Peyer's patch (tissue), 4 donors: ENCODE measurements at places on chromosomes 4 and X.

DNA sequence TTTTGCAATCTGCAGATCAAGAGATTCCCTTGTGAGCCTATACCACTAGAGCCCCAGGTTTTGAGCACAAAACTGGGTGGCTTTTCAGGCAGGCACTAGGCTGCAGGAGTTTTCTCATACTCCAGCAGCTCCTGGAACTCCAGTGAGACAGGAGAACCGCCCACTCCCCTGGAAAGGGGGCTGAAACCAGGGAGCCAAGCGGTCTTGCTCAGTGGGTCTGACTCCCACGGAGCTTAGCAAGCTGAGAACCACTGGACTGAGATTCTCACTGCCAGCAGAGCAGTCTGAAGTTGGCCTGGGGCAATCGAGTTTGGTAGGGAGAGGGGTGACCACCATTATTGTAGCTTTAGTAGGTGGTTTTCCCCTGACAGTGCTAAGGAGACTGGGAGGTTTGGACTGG lies 313.8 kb upstream of the TEX13C start:
- no peak for DNase-seq
- no peaks in the 10 kb centered on the region for H3K27me3 ChIP-seq
- no peaks in the 10 kb centered on the region for H3K4me1 ChIP-seq
- no peak overlapping the region for H3K27ac ChIP-seq

DNA sequence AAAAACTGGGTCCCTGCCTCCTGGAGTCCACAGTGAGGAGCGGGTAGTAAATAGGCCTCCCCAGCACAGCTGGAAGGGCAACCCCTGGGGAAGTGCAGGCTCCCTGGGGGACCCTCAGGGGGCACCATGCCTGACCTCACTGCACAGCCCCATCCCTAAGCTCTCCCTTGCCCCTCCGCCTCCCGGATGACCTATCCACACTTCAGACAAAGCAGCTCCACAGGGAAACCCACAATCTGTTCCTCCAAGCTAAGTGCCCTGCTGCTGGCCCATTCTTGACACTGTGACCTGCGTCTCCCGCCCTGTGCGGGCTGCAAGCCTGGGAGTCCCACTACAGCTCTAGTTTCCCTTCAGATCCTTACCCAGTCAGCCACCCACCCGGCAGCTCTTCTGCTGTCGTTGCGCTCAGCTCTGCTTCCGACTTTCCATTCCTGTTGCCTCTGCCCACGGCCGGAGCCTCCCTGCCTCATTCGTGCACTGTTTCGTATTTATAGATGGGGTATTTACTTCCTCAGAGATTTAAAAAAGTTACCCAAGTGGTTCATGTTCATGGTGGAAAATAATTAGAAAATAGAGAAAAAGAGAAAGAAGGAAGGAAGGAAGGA lies 47.0 kb upstream of the STOX2 start:
- no peaks in the 10 kb centered on the region for H3K27me3 ChIP-seq
- H3K36me3 ChIP-seq, result no peaks in the 10 kb centered on the region
- no peak for DNase-seq
- H3K27ac ChIP-seq, result no peak overlapping the region
- no peak overlapping the region for H3K4me3 ChIP-seq

DNA sequence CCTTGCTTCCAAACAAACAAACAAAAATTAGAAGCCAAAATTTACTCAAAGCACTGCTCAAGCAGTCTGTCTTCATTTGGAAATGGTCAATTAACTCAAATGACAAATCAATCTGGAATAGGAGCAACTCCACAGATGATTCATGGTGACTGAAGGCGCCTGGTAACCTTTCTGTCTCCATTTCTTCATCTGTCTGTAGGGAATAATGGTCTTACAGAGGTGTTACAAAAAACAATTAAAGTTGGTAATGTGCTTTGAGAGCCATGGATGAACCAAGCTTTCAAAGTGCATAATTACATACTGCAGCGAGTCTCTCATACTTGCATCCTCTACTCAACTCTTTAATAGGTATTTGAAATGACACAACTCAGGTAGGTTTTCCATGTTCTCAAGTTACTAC lies 38.3 kb upstream of the STAG2 start:
- no peaks in the 10 kb centered on the region for H3K27me3 ChIP-seq
- no peak for DNase-seq
- H3K27ac ChIP-seq, result no peak overlapping the region
- H3K4me3 ChIP-seq, result no peak overlapping the region

DNA sequence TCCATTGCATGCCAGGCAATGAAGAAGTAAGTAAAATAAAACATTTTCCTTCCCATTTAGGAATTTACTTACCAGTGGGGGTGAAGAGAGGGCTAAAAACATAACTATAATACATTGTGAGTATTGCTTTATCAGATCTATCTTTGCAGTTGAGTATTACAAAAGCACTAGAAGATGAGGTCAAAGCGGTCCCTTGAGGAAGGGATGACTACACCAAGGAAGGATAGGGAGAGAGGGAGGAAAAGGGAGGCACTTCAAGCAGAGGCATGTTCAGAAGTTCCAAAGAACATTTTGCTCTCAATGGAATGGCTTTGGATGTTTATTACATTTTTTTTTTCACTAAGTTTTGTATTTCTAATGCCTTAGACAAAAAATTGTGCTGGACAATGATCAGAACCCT lies 127.8 kb downstream of the TET2 start:
- H3K4me3 ChIP-seq, result no peak overlapping the region
- no peaks in the 10 kb centered on the region for H3K36me3 ChIP-seq
- H3K27ac ChIP-seq, result no peak overlapping the region
- no peaks in the 10 kb centered on the region for H3K4me1 ChIP-seq

DNA sequence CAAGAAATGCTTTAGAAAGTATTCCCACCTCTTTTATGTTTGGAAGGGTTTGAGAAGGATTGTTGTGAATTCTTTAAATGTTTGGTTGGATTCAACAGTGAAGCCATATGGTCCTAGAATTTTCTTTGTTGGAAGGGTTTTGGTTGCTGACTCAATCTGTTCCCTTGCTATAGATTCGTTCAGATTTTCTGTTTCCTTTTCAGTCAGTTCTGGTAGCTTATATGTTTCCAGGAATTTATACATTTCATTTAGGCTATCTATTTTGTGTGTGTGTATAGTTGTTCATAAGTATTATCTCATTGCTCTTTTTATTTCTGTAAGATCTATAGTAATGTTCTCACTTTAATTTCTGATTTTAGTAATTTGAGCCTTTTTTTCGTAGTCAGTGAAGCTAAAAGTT lies 114.4 kb downstream of the MSN start:
- no peaks in the 10 kb centered on the region for H3K36me3 ChIP-seq
- no peaks in the 10 kb centered on the region for H3K27me3 ChIP-seq

GRCh38 chr4:306551-306961 lies 1.3 kb upstream of the ZNF732 start:
- H3K36me3 ChIP-seq, result no peaks in the 10 kb centered on the region
- no peak overlapping the region for H3K4me3 ChIP-seq
- no peak overlapping the region for H3K27ac ChIP-seq

- H3K27me3 ChIP-seq, result no peaks in the 10 kb centered on the region
- H3K4me3 ChIP-seq, result no peak overlapping the region
- peaks cover 43% of the 10 kb centered on the region for H3K36me3 ChIP-seq
- no peak for DNase-seq
Measured at GRCh38 chr4:81459228-81459627, 12.5 kb downstream of the RASGEF1B start.

GRCh38 chr4:7887436-7887835 lies 52.2 kb downstream of the AFAP1 start:
- no peak overlapping the region for H3K4me3 ChIP-seq
- no peak overlapping the region for H3K27ac ChIP-seq
- no peaks in the 10 kb centered on the region for H3K36me3 ChIP-seq
- no peak for DNase-seq
- no peaks in the 10 kb centered on the region for H3K27me3 ChIP-seq
- H3K4me1 ChIP-seq, result no peaks in the 10 kb centered on the region

DNA sequence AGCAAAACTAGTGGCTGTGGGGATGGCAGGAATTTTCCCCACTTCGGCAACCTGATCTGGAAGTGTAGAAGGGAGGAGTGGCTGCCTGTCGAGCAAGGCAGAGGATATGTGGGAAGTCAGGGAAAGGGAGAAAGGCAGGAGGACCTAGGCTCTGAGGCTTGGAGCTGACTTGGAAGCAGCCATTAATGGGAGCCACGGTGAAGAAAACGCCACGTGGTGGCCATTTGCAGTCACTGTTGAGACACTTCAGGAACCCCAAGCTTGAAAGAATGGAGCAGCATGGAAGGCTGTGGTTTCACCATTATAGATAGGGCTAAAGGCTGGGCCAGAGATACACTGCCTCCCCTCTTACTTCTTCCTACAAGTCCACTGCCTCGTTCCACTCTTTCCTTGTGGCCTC lies 41.8 kb upstream of the MAML3 start:
- no peak overlapping the region for H3K4me3 ChIP-seq
- no peak for DNase-seq
- H3K36me3 ChIP-seq, result no peaks in the 10 kb centered on the region
- H3K4me1 ChIP-seq, result no peaks in the 10 kb centered on the region
- no peak overlapping the region for H3K27ac ChIP-seq
- no peaks in the 10 kb centered on the region for H3K27me3 ChIP-seq

DNA sequence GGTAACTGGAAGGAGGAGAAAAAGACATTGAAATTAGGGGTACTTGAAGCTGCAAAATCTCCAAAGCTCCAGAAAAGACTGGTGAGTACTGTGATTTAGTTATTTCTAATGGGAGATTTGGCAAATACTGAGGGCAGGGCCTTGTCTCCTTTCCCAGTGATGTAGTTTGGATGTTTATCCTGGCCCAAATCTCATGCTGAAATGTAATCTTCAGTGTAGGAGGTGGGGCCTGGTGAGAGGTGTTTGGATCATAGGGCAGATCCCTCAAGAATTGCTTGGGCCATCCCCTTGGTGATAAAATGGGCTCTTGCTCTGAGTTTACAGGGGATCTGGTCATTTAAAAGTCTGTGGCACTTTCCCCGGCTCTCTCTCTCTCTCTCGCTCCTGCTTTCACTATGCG lies 33.1 kb upstream of the GK start:
- H3K4me3 ChIP-seq, result no peak overlapping the region
- H3K27ac ChIP-seq, result no peak overlapping the region
- no peak for DNase-seq
- no peaks in the 10 kb centered on the region for H3K27me3 ChIP-seq
- H3K4me1 ChIP-seq, result no peaks in the 10 kb centered on the region
- no peaks in the 10 kb centered on the region for H3K36me3 ChIP-seq

DNA sequence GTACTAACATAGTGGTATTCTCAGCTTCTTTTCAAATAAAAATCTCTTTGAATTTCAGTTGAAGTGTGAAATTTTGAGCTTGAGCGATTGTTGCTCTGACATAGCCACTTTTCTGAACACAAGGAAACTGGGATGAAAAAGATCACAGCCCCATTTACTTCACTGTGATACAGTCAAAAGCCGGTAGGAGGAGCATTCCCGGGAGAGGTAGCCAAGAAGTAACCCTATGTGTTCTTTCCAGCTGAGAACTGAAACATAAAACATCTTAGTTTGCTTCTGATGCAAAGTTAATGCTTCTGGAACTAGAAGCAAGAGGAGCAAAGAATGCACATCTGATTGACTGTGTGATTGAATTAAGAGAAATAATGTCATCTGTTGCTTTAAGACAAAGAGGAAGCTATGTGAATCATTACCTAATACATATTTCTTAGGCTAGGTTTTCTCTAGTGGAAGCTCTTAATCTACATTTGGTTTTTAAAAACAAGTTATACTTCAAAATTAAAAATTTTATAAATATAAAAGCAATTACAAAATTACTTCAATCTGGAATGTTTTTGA lies 88.3 kb upstream of the UNC5C start:
- no peaks in the 10 kb centered on the region for H3K27me3 ChIP-seq
- no peaks in the 10 kb centered on the region for H3K36me3 ChIP-seq
- DNase-seq, result no peak
- H3K4me1 ChIP-seq, result no peaks in the 10 kb centered on the region
- no peak overlapping the region for H3K4me3 ChIP-seq

DNA sequence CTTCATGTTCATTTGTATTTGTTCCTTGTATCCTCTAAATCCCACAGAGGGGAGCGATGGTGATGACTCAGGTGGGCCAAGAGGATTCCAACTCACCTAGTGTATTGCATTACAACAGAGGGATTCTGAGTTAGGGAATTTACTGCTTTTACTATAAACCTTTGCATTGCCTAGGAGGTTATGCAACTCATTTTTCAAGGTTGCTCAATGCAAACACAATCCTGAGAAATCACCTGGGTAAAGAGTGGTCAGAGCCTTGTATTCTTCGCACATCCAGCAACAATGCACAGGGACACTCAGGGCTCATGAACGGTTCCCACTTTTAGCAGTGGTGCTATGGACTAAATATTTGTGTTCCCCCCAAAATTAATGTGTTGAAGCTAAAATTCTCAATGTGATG lies 28.6 kb upstream of the LSM6 start:
- no peaks in the 10 kb centered on the region for H3K27me3 ChIP-seq
- no peaks in the 10 kb centered on the region for H3K4me1 ChIP-seq
- H3K4me3 ChIP-seq, result no peak overlapping the region
- no peak for DNase-seq

DNA sequence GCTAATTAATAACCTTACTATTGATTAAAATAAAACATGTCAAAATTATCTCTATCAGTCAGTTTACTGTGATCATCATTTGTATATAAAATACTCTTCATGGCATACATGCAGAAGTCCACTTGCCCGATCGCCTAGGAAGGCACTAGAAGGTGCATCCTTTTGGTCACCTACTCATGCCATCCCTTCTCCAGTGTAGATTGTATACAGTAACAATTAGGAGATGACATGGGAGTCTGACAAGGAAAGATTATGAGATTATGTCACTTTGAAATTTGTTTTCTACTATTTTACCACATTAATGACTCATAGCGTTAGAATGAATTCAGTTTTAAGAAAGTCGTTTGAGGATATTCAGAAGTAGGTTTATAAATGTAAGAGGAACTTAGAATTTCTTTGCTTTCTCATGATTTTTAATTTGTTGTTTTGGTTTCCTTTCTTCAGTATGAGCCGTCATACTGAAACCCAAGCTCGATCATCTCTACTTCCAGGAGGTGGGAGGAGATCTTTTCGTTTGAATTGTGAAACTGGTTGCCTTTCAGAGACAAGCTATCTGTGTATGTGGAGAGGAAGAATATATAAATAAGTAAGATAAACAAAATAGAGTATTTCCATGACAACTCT lies 51.1 kb upstream of the UNC5C start:
- no peaks in the 10 kb centered on the region for H3K4me1 ChIP-seq
- H3K27ac ChIP-seq, result no peak overlapping the region
- H3K27me3 ChIP-seq, result no peaks in the 10 kb centered on the region
- no peak overlapping the region for H3K4me3 ChIP-seq
- DNase-seq, result no peak
- H3K36me3 ChIP-seq, result no peaks in the 10 kb centered on the region

DNA sequence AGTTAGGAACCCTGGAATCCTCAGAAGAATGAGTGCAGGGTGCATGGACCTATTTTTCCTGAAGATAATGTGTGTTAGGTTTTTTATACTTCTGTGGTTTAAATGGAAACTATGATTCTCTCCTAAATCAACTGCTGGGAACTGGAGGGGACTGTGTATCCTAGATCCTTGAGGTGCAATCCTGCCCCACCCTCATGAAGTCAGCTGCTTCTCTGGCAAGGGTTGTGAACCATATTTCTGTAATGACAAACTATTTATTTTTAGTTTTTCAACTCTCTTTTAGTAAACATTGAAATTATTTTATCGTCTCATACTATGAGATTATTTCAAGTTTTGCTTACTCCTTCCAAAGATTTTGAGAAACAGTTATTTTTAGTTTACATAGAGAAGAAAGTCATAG lies 25.8 kb upstream of the VEGFC start:
- H3K27me3 ChIP-seq, result no peaks in the 10 kb centered on the region
- H3K4me1 ChIP-seq, result no peaks in the 10 kb centered on the region
